ENCODE measurements at places on chromosomes 3 and 15. TPM values are rescaled to one million over a fixed set of nuclear protein-coding genes. Genes with fewer than 3 reads are reported as not detected.
A peak's percentile ranks its signal among the peaks of the same experiment; 100 is the strongest.

Gene SSUH2
- total RNA-seq = not detected

Gene RGMA
- not detected for total RNA-seq

Gene SNTN
- total RNA-seq = not detected

Gene SERPINI2
- not detected for total RNA-seq

Gene PCLAF
- 138 TPM for total RNA-seq

Gene INAFM2
- total RNA-seq = 10.2 TPM

Gene SLC22A14
- total RNA-seq = not detected

Gene PATL2
- total RNA-seq = 17.2 TPM

Gene RPS27L
- 223 TPM for total RNA-seq

DNA sequence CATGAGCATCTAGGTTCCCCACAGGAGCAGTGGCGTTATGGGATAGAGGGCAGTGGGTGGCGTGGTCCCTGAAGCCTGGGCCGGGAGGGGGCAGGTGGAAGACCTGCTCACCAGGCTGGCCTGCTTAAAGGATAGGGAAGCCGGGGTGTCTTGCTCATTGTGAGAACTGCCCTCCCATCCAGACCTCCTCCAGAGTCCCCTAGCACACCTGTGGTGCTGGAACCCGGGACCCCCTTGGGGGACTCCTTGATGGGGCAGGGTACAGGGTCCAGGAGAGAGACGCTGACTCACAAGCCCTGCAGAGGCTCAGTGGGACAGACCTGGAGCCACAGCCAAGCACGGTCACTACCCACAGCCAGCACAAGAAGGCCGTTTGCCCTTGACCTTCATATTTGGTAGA lies 2.8 kb upstream of the RHCG start:
- no peak for DNase-seq

GRCh38 chr15:66721501-66721937 lies 19.5 kb downstream of the SMAD6 start:
- no peak for DNase-seq

GRCh38 chr15:99999282-100000070 lies 266.2 kb upstream of the LYSMD4 start:
- DNase-seq = no peak

- DNase-seq = no peak
These were observed 71.8 kb downstream of the KLF15 start for GRCh38 chr3:126285369-126285768.

GRCh38 chr3:52317208-52318000 lies 1.3 kb downstream of the DNAH1 start:
- peak; percentile 81 for DNase-seq

DNA sequence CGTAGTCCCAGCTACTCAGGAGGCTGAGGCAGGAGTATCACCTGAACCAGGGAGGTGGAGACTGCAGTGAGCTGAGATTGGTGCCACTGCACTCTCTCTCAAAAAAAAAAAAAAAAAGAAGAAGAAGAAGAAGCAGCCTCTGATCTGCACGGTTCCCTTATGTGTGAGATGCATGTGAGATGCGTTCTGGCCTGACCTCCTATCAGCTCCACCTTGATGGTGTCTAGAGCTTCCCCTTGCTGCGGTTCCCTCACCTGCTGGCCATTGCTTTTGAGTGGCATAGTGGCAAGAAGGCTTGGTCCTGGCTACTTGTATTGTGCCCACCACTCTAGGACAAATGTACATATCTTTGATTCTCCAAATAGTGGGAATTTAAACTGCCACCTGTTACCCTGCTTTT lies 49.4 kb upstream of the CFAP161 start:
- no peak for DNase-seq

DNA sequence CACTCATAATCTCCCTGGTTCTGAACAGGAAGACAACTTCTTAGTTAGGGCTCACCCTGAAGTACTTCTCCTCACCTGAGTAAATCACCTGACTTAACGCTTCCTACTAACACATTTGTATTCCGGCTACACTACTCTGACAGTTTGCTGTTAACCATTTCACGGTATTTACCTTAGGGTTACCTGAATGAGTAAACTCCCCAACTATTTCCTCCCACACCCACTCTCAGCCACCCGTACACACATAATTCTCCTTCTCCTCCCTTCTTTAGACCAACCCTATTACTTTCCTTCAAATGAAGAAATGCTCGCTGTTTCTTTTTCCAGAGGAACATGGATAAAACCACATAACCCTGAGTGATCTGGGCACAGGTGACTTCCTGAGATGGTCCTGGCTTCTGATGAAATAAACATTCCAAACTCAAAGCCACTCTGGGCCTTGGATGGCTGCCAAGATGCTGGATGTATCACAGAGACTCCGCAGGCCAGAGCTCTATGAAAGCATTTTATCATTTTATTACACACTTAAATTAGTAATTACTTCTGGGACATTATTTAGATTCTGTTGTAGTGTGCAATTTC lies 183.6 kb upstream of the ATP11B start:
- DNase-seq = no peak

GRCh38 chr15:87722941-87723691 lies 533.4 kb downstream of the NTRK3 start:
- DNase-seq = no peak

DNA sequence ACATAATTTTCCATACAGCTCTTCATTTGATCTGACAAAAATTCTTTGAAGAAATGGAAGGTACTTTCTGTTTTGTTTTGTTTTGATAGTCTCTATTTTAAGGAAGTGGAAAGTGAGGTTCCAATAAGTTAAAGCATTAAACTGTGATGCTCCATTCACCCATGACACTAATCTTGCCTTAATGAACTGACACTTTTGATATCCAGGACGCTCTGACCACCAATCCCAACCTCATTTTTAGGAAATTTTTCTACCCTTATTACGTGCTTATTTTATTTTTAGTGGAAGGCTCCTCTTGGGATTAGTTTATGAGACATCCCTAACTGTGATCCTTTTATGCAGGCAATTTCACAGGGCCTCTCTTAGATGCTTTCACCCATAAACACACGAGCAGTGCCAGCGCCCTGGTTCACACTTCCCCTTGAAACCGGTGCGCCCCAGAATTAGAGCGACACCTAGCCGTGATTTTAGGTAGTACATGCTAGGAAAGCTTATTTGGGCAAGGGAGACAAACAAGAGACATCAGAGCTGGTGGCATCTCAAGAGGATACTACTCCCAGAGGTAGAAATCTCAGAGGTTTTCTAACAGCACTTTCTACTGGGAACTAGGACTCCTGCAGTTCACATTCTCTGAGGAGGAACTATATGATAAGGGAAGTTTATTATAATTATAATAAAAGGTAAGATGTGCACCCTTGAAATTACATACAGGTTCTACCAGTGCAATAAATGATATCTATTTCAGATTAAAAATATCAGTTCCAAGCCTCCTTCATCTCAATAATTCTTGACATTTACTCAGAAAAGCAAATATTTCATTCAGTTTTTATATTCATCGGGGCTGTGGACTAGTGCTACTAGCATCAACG lies 173.9 kb downstream of the SLC9A9 start:
- DNase-seq = peak; percentile 83

DNA sequence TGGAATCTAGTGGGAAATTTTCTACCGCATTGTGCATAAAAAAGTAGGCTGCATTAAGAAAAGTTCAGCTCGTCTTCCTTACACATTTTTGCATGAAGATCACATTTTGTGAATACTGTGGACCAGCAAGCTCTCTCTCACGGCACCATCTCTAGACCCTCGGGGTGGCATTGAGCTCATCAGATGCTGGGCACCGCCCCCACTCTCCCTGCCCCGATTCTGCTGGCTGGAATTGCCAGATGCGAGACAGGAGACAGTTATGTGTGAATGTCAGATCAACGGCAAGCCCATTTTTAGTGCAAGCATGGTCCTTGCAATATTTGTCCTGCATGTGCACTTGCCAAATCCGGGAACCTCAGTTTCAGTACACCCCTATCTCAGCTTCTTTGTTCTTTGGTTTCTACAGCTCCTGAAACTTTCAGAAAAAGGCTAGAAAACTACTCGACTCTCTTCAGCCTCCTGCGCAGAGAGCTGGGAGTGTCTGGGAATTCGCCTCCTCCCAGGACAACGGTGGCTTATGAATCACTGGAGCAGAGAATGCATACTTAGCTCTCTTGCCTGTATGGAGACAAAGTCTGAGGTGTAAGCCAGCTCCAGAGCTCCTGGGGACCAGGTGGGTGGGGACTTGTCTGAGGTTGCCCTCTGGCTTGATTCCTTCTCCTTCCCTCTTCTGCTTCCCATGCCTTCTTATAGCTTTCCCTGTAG lies 285.2 kb upstream of the ATP10A start:
- no peak for DNase-seq

DNA sequence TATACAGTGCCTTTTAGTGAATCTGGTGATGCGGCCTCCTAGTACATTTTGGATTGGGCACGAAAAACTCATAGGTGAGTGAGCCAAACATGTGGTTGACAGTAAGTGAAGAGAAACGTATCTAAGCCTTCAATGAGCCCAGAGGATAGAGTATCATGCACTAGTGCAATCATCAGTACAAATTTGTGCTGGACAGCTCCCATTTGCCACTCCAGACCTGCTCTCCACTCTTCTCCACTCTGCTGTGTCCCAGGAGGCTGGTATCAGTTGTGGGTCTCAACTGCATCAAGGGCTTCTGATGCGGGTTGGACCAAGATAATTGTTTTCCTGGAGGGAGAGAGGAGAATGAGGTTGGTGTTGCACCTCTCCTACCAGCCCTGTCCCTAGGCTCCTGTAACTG lies 9.1 kb upstream of the RASGRF1 start:
- DNase-seq = no peak

DNA sequence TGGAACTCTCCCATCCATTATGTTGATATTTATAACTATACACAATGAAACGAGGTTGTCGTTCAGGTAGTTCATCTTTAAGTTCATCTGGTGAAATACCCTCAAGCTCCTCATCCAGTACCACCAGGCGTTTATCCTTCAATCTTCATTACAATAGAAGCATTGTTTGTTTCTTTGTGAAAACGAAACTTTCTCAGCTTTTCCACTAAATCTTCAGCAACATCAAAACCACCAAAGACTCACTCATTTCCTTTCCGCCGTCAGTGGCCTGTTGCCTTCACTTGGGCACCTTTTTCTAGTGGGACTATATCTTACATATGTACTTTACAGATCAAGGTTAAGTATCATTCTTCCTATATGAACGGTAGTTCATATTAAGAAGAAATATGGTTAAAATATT lies 44.1 kb upstream of the TFG start:
- peak; percentile 57 for DNase-seq

DNA sequence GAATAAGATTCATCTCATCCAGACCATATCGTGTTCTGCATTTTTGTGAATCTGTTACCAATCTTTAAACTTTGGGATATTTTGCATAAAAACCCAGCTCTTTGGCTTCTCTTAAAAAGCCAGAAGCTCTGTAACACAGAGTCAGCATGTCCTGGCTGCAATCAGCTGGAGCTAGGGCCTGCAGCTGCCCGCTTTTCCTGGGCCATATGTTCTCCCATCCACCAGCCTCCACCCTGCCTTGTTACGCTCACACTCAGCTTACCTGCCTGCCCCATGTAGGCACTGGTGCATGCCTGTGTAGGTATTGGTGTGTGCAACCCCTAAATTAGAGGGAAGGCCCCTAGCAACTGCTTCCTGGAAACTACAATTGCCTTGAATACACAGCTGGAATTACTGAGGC lies 48.2 kb downstream of the CRYGS start:
- DNase-seq = no peak

DNA sequence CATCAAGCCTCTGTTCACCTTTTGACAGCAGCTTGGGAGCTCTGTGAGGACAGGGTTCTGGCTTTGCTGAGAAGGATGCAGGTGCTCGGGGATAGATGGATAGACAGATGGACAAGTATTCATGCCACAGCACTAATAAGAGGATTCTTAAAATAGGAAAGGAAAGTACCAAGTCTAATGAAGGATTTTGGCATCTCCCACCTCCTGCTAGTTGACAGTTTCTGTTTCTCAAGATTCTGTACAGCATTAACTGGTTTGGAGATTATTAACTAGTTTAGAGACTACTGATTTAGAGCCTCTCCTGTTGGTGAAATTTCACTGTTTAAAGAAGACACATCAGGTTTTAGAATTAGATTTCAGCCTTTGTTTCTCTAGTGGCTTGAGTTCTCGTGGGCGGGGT lies 152.3 kb downstream of the CACNA1D start:
- DNase-seq = no peak

GRCh38 chr15:48928877-48929538 lies 34.7 kb downstream of the SHC4 start:
- peak; percentile 79 for DNase-seq

DNA sequence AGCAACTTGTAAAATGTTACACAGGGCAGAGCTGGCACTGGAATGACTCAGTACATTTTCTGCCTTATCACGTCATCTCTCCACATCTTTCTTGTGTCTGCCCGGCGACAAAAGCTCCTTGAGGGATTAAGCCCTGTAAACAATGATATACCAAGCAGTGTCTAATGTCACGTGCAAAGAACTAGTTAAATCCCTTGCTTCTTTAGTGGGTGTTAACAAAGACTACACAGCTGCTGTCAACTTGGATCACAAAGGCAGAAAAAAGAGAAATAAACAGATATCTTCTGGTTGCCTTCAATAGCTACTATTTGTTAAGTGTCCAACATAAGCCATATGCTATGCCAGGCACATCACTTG lies 48.1 kb upstream of the FRMD4B start:
- no peak for DNase-seq

DNA sequence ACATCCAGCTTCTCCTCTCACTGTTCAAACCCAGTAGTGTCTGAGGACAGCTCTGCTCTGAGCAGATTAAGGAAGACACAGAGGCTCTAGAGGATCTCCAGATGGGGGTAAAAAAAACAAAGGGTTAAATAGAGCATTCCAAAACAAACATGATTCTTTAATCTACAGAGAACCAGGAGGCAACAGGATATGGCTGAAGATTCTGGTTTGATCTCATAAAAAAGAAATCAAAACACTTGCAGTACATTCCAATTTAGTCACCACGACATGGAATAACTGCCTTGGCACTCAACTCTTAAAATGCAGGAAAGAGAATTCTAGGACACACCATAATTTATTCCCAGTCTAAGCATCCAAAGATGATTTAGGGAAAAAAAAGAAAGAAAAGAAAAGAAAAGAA lies 32.0 kb downstream of the TM4SF4 start:
- no peak for DNase-seq

GRCh38 chr3:37993067-37993455 lies 2.5 kb downstream of the VILL start:
- no peak for DNase-seq

DNA sequence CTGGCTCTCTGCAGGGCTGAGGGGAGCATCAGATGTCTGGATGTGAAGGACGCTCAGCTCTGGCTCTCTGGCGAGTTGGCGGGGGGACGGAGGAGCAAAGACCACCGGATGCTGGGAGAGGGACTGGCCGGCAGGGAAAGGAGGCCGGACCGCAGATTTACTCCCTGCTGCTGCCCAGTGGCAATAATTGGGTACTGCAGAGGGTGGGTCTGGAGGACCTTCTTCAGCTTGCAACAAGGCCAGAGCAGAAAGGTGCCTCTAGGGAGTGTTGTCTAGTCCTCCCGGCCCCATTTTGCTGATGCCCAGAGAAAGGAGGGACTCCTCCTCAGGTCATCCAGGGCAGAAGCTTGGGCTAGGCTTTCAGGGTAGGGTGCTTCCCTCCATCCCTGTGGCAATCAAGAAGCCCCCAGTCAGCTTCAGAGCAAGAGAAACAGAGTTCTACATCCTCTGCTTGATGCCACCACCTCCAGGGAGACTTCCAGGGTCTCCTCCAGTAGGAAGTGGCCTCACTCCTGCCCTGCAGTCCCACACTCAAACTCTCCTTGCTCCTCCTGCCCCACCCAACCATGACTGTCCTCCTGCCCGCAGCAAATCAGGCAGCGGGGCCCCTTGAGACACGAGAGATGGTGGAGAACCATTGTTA lies 20.3 kb upstream of the CSPG4 start:
- peak; percentile 73 for DNase-seq

GRCh38 chr3:174168538-174169254 lies 690.4 kb upstream of the NAALADL2 start:
- DNase-seq = no peak
